MCF 10A (cell line): ENCODE measurements at places on chromosomes 7 and 10. TPM values are rescaled to one million over a fixed set of nuclear protein-coding genes. Genes with fewer than 3 reads are reported as not detected.
A peak's percentile ranks its signal among the peaks of the same experiment; 100 is the strongest.

AKR1C2 gene
- 19.7 and 21.1 TPM in 2 replicates for total RNA-seq

LIPJ gene
- not detected in 2 replicates for total RNA-seq

RHBDD2 gene
- total RNA-seq, result 36.1 and 38.6 TPM in 2 replicates

FAM180A gene
- total RNA-seq, result 0.17 TPM in 1 of 2 replicates, not detected in the other

SEMA3E gene
- total RNA-seq, result 0.29 and 0.51 TPM in 2 replicates

INA gene
- not detected in 2 replicates for total RNA-seq

MRPS24 gene
- total RNA-seq, result 176 and 188 TPM in 2 replicates

LRRC4 gene
- total RNA-seq, result not detected in 2 replicates

CLCN1 gene
- not detected in 2 replicates for total RNA-seq

SDK1 gene
- total RNA-seq, result 1.5 and 3.3 TPM in 2 replicates

- no peak overlapping the region for H3K4me3 ChIP-seq
- peaks cover 53% of the 10 kb centered on the region for H3K27me3 ChIP-seq
- H3K36me3 ChIP-seq, result no peaks in the 10 kb centered on the region
- no peaks in the 10 kb centered on the region for H3K4me1 ChIP-seq
These were observed 73.4 kb downstream of the CPED1 start for GRCh38 chr7:121061677-121062582.

DNA sequence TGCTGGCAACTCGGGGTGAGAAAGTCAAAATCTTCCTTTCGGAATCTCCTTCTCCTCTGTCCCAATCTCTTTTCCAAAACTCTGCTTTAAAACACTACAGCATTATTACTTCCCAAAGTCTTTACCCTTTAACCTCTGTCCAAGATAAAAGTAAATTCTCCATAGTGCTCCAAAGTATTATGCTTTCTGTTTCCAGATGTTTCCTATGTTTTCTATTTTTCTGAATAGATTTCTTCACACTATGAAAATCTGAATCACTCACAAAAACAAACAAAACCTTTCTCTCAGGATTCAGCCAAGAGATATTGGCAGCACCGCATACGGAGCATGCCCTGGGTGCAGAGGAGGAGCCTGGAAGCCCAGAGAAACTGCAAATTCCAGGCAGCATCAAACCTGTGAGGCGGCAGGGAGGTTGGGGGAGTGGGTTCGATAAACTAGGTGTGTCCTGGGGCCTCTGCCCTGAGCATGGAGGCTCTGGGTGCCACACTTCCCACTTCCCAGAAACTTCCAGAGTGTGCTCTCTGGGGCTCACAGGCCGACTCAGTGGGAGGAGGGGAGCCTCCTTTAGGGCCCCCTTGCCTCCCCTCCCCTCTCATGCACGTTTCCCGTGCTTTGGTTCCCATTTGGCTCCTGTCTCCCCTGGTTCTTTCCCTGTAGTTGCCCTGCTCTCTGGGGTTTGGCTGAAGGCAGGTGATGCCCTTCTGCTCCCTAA, 35.6 kb downstream of the VIPR2 start:
- H3K4me1 ChIP-seq, result peaks cover 13% of the 10 kb centered on the region
- no peaks in the 10 kb centered on the region for H3K36me3 ChIP-seq
- no peak overlapping the region for H3K27ac ChIP-seq
- DNase-seq, result peak; percentile 43

- H3K4me3 ChIP-seq, result no peak overlapping the region
- H3K27me3 ChIP-seq, result no peaks in the 10 kb centered on the region
- H3K36me3 ChIP-seq, result peaks cover 80% of the 10 kb centered on the region
- no peaks in the 10 kb centered on the region for H3K4me1 ChIP-seq
- no peak overlapping the region for H3K27ac ChIP-seq
These were observed 106.5 kb downstream of the SMURF1 start for GRCh38 chr7:99037327-99037940.

GRCh38 chr10:78846760-78847159, 222.0 kb upstream of the ZMIZ1 start:
- DNase-seq, result no peak
- H3K4me1 ChIP-seq, result no peaks in the 10 kb centered on the region
- no peaks in the 10 kb centered on the region for H3K36me3 ChIP-seq
- no peak overlapping the region for H3K4me3 ChIP-seq
- peaks cover 7% of the 10 kb centered on the region for H3K27me3 ChIP-seq

DNA sequence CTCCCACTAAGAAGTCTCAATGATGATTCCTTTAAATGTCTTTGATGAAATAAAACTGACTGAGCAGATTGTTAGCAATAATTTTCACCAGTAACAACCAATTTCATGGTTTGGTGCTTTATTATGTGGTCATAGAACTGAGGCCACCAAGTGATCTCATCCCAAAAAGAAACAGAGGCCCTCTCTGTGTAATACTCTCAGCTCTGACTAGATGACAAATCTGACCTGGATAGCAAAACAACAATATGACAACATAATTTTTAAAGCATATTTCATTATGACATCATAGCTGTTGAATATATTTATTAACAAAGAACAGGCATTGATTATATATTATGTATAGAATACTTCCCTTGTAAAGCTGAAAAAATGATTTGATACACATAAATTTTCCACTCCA, 5.9 kb downstream of the SEMA3E start:
- peaks cover 6% of the 10 kb centered on the region for H3K27me3 ChIP-seq
- H3K27ac ChIP-seq, result no peak overlapping the region
- no peaks in the 10 kb centered on the region for H3K36me3 ChIP-seq

DNA sequence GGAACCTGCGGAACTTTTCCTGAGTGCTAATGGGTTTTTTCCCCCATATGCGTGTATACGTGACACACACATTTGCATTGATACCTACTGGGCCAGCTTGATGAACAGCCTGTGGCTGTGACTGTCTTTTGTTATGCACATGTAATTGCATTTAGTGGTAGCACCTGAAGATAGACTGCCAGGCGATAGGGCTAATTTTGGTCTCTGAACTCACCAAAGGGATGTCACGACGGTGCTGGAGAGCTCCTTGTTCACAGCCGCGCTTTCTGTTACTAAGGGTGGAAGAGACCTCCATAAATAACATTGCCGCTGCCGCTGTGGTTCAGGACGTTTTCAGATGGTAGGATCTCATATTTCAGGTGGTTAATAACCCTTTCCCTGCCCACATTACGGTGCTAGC, 133.2 kb downstream of the CAMK1D start:
- DNase-seq, result no peak
- no peak overlapping the region for H3K4me3 ChIP-seq
- no peaks in the 10 kb centered on the region for H3K27me3 ChIP-seq
- H3K36me3 ChIP-seq, result no peaks in the 10 kb centered on the region

- H3K27ac ChIP-seq, result no peak overlapping the region
- H3K4me1 ChIP-seq, result no peaks in the 10 kb centered on the region
- H3K27me3 ChIP-seq, result no peaks in the 10 kb centered on the region
- no peak for DNase-seq
These were observed 140.2 kb upstream of the PLXDC2 start for GRCh38 chr10:19676063-19676462.

DNA sequence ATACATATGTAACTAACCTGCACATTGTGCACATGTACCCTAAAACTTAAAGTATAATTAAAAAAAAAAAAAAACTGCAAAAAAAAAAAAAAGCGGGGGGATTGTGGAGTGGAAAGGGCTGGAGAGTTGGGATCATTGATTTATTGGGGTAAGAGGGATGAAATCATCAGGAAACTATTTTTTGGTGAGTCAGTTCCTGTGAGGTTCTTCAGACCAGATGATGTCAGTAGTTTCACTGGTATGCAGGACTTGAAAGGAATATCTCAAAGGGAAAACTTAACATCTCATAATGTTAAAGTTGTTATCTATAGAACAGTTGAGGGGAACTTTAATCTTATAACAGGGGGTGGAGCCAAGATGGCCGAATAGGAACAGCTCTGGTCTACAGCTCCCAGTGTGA, 32.6 kb upstream of the TECTB start:
- no peaks in the 10 kb centered on the region for H3K36me3 ChIP-seq
- DNase-seq, result no peak
- H3K4me1 ChIP-seq, result no peaks in the 10 kb centered on the region
- H3K4me3 ChIP-seq, result no peak overlapping the region
- no peak overlapping the region for H3K27ac ChIP-seq

DNA sequence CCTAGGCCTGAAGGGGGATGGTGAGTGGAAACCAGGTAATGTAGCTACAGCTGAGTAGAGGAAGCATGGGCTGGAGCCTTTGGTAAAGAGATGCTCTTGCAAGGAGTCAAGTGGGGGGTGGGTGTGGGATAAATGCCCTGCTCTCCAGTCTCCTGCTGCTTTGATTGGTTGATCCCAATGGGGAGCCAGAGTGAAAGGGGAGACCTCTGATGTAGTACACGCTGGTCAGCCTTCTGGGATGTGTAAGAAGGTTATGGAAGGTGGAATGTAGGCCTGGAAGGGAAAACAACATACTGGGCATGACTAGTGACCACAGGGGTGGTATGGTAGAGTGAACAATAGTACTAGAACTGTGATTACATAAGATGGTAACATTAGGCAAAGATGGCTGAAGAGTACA, 44.3 kb downstream of the TET1 start:
- no peak overlapping the region for H3K27ac ChIP-seq
- no peak for DNase-seq
- H3K36me3 ChIP-seq, result no peaks in the 10 kb centered on the region
- peaks cover 19% of the 10 kb centered on the region for H3K4me1 ChIP-seq
- H3K27me3 ChIP-seq, result no peaks in the 10 kb centered on the region

DNA sequence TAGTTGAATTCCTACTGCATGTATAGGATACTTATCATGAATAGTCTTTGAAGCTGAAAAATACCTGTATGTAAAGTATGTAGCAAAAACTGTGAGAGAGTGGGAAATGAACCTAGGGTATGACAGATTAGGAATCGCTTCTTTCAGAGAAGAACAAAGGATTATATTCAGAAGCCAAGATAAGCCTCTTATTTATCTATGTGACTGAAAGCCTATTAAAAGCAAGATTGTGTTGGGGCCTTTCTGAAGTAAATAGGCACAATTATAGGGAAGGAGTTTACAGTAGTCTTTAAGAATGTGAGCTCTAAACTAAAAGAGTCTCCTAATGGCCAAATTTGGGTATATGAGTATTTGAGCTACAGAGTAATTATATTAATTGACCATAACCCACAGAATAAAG, 102.1 kb downstream of the MTERF1 start:
- no peaks in the 10 kb centered on the region for H3K4me1 ChIP-seq
- no peaks in the 10 kb centered on the region for H3K36me3 ChIP-seq
- no peak for DNase-seq
- H3K27ac ChIP-seq, result no peak overlapping the region
- H3K27me3 ChIP-seq, result no peaks in the 10 kb centered on the region

DNA sequence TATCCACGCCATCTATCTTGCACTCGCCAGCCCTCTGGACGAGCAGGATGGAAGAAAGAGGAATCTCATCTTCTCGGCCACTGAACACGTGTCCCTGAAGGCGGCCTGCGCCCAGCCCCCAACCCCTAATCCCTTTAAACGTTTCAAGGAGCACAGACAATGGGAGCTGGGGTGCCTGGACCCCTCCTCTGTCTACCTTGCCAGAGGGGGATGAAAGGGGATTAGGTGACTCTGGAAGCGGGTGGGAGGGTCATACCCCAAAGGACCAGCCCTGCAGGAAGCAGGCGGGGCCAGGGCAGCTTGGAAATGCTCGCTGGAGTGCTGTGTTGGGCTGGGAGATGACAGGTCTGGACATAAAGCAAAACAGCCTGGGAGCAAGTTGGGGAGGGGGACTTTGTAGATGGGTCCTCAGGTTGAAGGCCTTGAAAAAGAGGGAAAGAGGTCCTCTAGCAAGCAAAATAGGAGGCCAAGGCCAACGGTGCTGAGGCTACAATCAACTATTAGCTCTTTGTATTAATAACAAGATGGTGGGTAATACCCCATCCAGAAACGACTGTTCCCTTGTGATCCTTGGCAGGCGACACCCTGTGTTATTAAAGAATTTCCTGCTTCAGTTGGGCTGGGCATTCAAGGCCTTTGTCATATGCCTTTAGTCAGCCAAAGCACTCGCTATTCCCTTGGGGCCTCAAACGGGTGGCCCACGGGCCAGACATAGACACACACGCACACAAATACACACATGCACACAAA, 126.5 kb upstream of the UNC5B start:
- H3K27me3 ChIP-seq, result peaks cover 30% of the 10 kb centered on the region
- DNase-seq, result no peak
- H3K4me1 ChIP-seq, result no peaks in the 10 kb centered on the region
- H3K36me3 ChIP-seq, result no peaks in the 10 kb centered on the region
- no peak overlapping the region for H3K27ac ChIP-seq

DNA sequence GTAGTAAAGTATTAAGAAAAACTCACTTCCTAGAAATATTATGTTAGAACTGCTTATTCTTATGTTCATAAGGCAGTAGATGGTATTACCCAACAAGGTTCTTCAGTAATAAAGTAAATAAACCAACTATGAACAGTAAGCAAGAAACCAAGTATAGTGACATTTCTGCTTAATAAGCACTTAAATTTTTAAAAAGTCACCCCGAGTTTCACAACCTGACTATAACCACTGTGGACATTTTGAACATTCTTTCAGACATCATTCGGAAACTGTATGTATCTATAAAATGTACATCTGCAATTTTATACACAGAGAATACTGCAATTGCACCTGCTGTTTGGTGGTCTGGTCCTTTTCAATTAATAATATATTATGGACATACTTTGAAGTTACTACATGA, 1073.6 kb downstream of the XPNPEP1 start:
- H3K4me3 ChIP-seq, result no peak overlapping the region
- H3K27ac ChIP-seq, result no peak overlapping the region
- no peaks in the 10 kb centered on the region for H3K4me1 ChIP-seq
- no peaks in the 10 kb centered on the region for H3K27me3 ChIP-seq
- no peaks in the 10 kb centered on the region for H3K36me3 ChIP-seq
- DNase-seq, result no peak

- H3K27me3 ChIP-seq, result no peaks in the 10 kb centered on the region
- peaks cover 5% of the 10 kb centered on the region for H3K4me1 ChIP-seq
- DNase-seq, result no peak
- no peaks in the 10 kb centered on the region for H3K36me3 ChIP-seq
- no peak overlapping the region for H3K27ac ChIP-seq
These were observed 520.7 kb downstream of the KCNMA1 start for GRCh38 chr10:77116904-77117303.

GRCh38 chr10:28661035-28661434, 16.3 kb upstream of the BAMBI start:
- H3K27ac ChIP-seq, result no peak overlapping the region
- H3K27me3 ChIP-seq, result no peaks in the 10 kb centered on the region
- peak; percentile 50 for DNase-seq
- no peaks in the 10 kb centered on the region for H3K36me3 ChIP-seq
- H3K4me3 ChIP-seq, result no peak overlapping the region

DNA sequence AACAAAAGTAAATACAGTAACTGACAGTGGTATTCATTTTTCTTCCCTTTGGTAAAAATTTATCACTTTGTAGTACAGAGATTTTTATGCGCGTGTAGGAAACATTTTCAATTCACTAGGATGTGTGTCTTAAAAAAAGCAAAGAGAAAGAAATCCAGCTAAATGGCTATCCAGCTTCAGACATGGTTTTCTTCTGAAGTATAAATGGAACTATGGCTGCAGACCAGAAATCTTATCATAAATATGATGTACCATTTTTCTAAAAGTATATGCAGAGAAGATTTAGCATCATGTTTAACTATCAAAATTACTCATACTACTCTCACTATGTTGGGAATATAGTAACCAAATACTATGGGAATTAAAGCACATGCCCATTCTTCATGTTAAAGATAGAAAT, 328.4 kb upstream of the SMIM30 start:
- no peaks in the 10 kb centered on the region for H3K27me3 ChIP-seq
- no peak overlapping the region for H3K4me3 ChIP-seq
- no peaks in the 10 kb centered on the region for H3K36me3 ChIP-seq
- no peak for DNase-seq
